ENCODE measurements at places on chromosomes 11 and 22.
A peak's percentile ranks its signal among the peaks of the same experiment; 100 is the strongest.

- no peak for DNase-seq
Measured at GRCh38 chr11:67492801-67493547, 10.1 kb downstream of the AIP start.

GRCh38 chr11:122556605-122557004 lies 98.9 kb upstream of the UBASH3B start:
- peak; percentile 74 for DNase-seq

DNA sequence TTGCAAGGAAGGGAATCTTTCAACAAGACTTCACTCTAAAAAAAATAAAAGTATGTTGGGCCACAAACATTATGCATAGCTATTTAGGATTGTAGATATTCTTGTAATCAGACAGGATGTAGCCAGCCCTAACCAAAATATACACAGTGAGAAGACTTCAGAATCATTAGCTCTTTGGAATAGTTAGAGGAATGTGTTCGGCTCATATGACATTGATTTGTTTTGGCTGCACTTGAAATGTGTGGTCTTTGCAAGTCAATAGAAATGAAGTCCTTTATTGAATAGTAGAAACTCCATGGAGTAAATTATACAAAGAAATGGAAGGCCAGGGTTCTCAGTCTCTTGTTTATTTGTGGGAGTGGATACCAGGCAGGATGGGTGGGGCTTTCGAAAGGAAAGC lies 692.1 kb downstream of the NTM start:
- no peak for DNase-seq

- peak; percentile 45 for DNase-seq
Measured at GRCh38 chr22:30947173-30947815, 21.3 kb downstream of the MORC2 start.

DNA sequence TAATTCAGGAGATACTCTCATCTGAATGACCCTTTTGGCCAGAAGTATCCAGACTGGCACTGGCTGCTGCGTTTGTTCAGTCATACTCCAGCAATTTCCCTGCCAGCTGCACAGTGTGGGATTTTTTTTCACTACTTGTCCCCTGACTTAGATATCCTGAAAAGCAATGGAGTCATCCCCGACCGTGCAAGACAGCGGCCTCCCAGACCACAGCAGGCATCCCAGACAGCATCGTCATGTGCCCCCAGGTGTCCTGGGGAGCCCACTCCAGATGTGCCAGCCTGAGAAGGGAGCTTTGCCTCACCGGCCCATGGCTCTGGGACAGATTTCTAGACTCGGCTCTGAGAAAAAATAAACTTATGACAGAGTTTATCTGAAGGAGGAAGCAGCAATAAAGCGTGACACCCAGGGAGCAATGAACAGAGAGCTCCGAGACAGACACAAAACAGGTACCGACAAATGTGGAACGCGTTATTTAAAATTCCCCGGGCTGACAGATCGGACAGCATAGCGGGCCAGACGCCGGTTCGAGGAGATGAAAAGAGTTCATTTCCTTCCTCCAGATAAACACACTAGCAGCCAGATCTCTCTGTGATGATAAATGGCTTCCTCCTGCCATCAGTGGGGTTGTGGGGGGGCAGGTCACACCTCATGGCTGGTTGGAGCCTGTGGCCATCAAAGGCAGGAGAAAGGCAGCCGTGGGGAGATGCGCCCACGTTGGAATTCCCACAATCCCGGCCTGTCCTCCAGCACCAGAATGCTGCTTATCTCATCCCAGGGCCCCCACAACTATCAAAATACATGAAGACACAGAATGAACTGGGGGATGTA lies 106.4 kb upstream of the FGF3 start:
- peak; percentile 34 for DNase-seq

- DNase-seq, result no peak
Measured at GRCh38 chr11:117979481-117980211, 6.5 kb upstream of the IL10RA start.

GRCh38 chr11:114193730-114194679 lies 102.2 kb upstream of the NNMT start:
- DNase-seq, result no peak

DNA sequence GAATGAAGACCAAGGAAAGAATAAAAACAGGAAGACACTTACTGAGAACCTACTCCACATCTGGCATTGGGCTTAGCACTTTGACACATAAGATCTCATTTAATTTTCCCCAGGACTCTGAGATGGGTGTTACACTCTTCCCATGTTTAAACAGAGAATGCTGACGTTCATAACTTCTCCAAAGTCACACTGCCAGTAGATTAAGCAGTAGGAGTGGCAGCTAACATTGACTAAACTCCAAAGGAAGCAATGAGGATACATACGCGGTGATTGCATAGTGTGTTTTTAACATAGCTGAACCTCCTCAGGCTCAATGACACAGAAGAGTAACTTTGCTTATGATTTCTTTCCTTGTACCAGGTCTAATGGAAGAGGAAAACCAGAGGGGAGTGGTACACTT lies 14.5 kb upstream of the OR10V1 start:
- DNase-seq, result no peak

DNA sequence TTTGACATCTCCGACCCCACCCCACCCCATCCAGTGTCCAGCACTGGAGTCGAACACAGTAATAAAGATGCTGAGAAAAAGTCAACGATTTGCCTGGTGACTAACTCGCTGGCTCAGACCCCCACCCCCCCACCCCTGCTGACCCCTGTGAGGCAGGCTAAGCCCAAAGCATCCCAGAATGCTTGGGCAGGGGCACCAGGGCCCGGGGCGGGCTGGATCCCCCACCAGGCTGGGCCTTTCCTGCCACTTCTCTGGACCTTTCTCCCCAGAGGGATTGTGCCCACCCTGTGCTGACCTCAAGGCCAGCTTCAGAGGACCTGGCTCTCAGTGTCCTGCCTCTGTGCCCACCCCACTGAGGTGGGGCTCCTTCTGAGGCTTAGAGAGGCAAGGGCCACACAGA lies 1.8 kb downstream of the C11orf86 start:
- no peak for DNase-seq

GRCh38 chr11:4433856-4434255 lies 15.2 kb upstream of the OR52K2 start:
- DNase-seq, result no peak

- DNase-seq, result no peak
Measured at GRCh38 chr11:115649461-115649860, 145.2 kb upstream of the CADM1 start.

- no peak for DNase-seq
Measured at GRCh38 chr11:35288817-35289541, 130.4 kb downstream of the SLC1A2 start.

- no peak for DNase-seq
Measured at GRCh38 chr11:91129596-91129995, 906.7 kb upstream of the CHORDC1 start.

DNA sequence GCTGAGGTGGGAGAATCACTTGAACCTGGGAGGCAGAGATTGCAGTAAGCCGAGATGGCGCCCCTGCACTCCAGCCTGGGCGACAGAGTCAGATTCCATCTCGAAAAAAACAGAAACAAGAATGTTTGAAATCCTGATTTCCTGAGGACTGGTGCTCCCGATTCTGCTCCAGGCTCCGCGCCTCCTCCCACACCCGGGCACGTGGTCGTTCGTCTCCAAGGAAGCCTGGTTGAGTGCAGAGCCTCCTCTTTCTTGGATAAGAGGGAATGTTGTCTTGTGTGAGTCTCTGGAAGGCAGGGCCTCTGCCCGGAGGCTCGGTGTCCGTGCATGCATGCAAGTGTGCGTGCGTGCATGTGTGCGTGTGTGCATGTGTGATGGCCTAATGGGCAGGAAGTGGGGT lies 30.1 kb downstream of the BRSK2 start:
- no peak for DNase-seq

GRCh38 chr11:19442554-19442910 lies 201.8 kb upstream of the E2F8 start:
- DNase-seq, result no peak

DNA sequence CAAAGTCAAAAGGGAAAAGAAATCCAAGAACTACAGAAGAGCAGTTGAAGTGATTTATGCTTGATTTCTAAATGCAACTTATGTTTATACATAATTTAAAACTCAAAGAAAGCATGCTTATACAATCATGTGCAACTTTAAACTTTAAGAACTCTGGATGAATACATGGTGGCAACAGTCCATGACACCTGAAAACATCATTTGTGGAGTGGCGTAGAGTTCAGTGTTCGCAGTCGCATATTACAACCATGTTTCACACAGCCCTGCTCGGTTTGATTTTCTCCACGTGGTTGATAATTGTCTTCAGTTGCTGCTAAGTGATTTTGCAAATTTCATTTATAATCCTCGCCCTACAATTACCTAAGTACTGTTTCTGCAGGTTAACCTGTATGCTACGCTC lies 45.4 kb downstream of the DKK3 start:
- peak; percentile 63 for DNase-seq

DNA sequence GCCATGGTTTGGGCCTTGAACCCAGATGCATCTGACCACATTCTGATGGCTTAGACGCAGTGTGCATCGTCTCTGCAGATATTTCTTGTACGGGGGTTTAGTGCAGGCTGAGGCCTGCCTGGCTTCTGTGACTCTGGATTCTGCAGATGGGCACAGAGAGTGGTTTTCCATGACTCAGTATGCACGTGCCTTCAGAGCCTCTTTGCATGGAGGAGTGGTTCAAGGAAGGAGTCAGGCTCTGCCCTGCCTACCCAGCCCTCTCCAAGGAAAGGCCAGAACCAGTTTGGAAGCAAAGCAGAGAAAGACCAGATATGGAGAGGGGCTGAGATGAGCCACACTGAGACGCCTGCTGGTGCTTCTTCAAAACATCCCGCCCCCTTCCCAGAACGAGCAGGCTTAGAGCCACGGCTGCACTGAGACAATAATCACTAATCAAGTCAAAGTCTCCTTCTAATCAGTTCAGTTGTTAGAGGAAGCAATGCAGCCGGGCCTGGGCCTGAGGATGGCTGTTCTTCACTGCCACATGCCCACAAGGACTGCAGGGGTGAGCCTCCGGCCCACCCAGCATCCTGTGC lies 308.9 kb downstream of the NXPE2 start:
- peak; percentile 7 for DNase-seq

GRCh38 chr11:111119751-111120150 lies 125.8 kb upstream of the POU2AF2 start:
- no peak for DNase-seq

GRCh38 chr11:124869331-124869730 lies 4.1 kb downstream of the ROBO3 start:
- DNase-seq, result no peak

- DNase-seq, result no peak
Measured at GRCh38 chr11:120231963-120232362, 8.0 kb upstream of the POU2F3 start.

- peak; percentile 16 for DNase-seq
Measured at GRCh38 chr11:30774496-30775232, 188.5 kb upstream of the MPPED2 start.

DNA sequence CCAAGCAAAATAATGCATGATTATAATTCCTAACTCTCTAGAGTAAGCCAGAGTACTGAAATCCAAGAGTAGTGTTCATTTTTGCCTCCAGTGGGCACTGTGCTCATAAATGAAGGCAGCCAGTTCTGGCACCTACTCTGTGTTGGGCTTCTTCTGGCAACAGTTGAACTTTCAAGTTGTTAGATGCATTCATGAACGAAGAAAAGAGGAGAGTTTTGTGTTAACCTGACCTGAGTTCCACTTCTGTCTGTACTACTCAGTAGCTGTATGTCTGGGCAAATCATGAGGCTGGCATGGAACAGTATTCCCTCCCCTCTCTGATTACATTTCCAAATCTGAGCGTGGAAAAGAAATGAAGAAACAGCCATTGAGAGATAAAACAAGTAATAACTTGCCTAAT lies 20.3 kb upstream of the TENM4 start:
- peak; percentile 71 for DNase-seq

- DNase-seq, result no peak
Measured at GRCh38 chr11:128181088-128181480, 406.3 kb downstream of the ETS1 start.

DNA sequence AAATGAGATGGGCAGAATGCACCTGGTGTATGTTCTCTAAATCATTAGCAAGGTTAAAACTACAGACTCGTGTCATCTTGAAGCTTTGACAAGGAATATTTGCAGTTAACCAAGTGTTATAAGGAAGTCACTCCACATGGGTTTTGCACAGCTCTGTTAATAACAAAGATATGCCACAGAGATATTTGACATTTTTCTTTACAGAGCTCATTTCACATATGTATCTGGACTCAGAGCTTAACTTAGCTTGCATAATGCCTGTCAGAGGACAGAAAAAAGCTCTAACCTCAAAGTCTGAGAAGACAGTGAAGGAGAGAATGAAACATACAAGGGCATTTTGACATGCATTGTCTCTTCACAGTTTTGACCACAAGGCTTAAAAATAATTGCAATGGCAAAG lies 105.5 kb downstream of the C11orf87 start:
- no peak for DNase-seq

- no peak for DNase-seq
Measured at GRCh38 chr11:18106688-18107087, 806 bp upstream of the SAAL1 start.

GRCh38 chr22:35476341-35476740 lies 64.3 kb upstream of the RASD2 start:
- no peak for DNase-seq

DNA sequence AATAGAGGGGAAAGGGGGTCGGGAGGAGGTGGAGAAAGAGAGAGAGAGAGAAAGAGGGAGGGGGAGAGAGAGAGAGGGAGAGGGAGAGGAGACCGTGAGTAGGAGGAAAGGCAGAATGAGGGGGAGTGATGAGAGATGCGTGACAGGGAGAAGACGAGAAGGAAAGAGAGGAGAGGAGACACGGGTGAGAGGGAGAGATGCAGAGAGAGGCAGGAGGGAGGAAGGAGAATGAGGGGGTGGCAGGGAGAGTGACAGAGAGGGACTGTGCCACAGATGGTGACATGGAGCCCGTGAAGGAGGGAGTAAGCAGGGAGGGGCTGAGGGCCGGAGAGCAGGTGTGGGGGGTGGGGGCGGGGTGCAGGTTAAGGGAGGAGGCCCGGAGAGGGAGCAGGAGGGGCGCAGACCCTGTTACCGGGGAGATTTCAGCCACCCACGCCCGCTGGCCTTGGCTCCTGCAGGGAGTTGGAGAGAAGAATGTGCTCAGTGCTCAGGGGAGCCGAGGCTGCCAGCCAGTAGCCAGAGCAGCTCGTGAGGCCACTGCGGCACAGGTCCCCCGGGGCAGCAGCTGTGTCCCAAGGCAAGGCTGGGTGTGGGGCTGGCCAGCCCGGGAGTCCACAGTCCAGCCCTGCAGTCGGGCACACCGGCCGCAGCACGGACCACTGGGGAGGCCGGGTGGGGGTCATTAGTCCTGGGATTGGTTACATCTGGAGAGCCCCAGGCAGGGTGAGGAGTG lies at the start of gene SSTR3:
Gene SSTR3, minus strand, starts transcription at position 304 of the 733 bp plus-strand sequence. CDS start 4,674 bp downstream, outside the sequence.
- DNase-seq, result peak; percentile 26

GRCh38 chr11:35483131-35483820 lies 42.1 kb downstream of the PAMR1 start:
- no peak for DNase-seq

GRCh38 chr22:42925598-42925997 lies 68.5 kb upstream of the ARFGAP3 start:
- no peak for DNase-seq

- DNase-seq, result no peak
Measured at GRCh38 chr11:103798026-103798425, 238.4 kb upstream of the DDI1 start.

GRCh38 chr11:105045676-105046296 lies 651 bp upstream of the CARD16 start:
- no peak for DNase-seq
